ENCODE measurements at places on chromosomes 1 and 21.

DNA sequence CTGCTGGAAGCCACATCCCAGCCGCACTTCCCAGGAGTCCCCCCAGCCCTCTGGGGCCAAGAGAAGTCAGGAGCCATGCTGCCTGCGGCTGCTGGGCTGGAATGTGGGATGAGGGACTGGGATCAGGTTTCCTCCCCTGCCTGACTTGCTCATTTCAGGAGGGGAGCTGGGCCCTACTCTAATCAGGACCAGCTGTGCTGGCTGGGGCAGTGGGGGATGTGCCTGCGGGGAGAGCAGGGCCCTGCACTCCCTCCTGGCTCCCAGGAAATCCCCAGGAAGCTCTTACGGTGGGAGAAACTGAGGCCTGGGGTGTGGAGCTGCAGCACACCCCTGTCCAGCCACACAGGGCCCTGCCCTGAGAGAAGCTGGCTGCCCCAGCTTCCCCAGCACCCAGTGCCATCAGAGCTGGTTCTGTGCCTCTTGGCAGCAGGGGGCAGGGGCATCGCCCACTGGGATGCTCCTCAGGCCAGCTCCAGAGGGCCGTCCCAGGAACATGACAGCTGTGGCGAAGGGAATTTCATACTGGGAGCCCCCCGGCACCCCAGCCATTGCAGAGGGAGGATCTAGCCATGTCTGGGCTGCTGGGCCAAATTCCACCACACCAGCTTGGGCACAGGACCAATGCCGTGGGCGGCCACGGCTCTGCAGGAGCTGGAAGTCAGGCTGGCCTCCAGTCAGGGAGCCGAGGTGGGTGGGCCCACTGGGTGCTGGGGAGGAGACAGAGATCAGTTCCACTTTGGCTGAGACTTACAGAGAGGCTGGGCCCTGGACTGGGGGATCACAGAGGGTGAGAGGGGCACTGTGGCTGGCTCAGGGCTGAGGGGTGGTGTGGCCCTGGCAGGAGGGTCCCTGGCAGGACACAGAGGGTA, 21.3 kb upstream of the PRSS38 start:
- peak; percentile 12 for DNase-seq

- DNase-seq: no peak
These were observed 33.3 kb upstream of the ZBTB40 start for GRCh38 chr1:22418312-22418711.

DNA sequence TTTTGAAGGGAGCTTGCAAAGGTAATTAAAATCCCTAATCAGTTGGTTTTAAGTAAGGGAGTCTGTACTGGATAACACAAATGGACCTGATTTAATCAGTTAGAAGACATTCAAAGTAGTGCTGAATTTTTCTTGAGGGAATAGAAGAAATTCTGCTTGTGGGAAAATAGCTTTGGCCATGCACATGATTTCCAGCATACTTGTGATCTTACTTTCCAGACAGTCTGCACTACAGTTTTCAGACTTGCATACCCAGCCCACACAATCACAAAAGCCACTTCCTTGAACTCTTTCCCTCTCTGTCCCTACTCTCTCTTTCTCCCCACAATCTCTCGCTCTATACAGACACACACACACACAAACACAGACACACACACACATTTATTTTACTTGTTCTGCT, 852.1 kb downstream of the PLA2G4A start:
- DNase-seq: no peak

DNA sequence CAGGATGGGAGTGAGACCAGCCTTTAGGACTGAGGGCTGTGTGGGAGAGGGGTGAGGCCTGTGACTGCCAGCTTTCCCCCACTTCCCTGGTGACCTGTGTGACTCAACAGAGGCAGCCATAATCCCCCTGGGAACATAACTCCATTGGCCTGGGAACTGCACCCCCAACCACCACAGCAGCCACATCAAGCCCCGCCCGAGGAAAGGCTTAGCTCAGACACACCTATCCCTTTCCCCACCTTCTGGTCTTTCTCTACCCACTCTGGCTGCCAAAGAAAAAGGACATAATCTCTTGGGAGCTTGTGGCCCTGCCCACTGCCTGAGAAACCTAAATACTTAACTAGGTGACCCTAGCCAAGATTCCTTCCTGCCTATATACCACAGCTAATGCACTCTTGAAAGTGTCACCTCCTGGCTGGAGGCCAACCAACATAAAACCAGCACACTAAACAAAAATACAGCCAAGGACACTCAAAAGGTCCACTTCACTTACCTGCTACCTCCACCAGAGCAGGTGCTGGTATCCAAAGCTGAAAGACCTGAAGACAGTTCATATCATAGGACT, 406.6 kb upstream of the CAMK1G start:
- DNase-seq: peak; percentile 64

DNA sequence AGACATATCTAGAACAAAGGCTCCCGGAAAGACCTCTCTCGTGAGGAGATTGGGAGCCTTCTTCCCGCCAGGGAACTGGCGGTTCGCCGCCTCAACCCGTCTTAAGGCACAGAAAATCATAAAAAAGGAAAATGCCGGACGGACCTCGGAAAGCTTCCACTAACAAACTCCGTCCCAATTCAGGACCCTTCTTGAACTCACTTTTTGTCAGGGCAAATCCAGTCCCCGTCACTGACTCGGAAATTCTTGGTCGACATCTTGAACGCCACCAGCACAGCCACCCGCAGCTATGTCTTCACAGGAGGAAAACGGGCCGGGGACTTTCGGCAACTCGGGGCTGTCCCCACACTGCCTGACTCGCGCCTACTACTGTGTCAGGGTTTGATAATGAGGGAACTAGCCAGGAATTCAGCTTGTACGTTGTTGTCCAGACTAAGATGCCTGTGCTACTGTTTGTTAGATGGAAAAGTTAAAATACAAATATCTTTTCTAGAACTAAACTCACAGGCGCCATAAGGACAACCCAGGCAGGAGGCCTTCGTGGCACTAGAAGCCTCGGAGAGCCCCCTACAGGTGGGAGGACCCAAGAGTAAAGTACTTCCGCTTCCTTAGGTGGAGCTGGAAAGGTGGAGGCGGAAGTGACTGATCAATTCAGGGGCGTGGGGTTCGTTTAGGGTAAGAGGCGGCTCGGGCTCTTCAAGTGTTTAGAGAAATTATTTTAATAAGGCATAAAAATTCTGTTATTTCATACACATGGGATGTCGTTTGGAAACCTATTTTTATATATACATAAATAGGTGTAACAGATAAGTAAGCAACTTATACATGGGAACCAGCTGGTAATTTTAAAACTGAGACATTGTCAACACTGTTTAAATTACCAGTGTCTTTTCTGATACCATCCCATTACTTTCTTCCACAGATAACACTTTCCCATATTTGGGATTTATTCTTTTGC, at the start of gene ZRANB2:
TSS of gene ZRANB2 (minus strand) at position 297 of the 958 bp plus-strand sequence. CDS start at position 257, 40 bp downstream.
- peak; percentile 97 for DNase-seq

GRCh38 chr1:177333936-177334595, 163.3 kb downstream of the BRINP2 start:
- DNase-seq: no peak

- DNase-seq: no peak
These were observed 8.6 kb downstream of the LEPR start for GRCh38 chr1:65429078-65429477.

DNA sequence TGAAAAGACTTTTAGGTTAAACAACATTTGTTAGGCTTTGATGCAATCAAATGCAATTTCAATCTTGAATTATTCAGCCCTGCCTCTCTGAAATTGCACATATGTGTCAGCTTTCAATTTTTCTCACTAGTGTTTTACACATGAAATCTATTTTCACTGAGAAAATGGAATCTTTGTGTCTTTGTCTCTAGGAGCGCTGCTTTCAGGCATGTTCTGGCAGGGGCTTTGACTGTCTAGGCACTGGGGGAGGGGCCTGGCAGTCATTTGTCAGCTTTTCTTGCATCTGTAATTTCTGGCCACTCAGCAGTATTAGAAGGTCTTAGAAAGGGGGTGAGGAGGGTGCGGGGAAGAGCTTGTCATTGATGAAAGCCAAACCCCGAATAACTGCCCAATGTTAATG, 264.4 kb downstream of the PTPRC start:
- DNase-seq: peak; percentile 18

- no peak for DNase-seq
These were observed 148.7 kb downstream of the FCRL5 start for GRCh38 chr1:157403608-157404007.

- DNase-seq: peak; percentile 66
These were observed 5.1 kb upstream of the LAMTOR5 start for GRCh38 chr1:110412576-110412975.

GRCh38 chr1:218025454-218025853, 259.6 kb upstream of the RRP15 start:
- no peak for DNase-seq

- no peak for DNase-seq
These were observed 38.5 kb upstream of the EGLN1 start for GRCh38 chr1:231460614-231461013.

- DNase-seq: peak; percentile 35
These were observed 7.6 kb downstream of the UBL4B start for GRCh38 chr1:110119843-110120242.

GRCh38 chr1:61781151-61781550, 38.9 kb downstream of the PATJ start:
- no peak for DNase-seq

- no peak for DNase-seq
These were observed 56.5 kb downstream of the NAV1 start for GRCh38 chr1:201595381-201595780.

DNA sequence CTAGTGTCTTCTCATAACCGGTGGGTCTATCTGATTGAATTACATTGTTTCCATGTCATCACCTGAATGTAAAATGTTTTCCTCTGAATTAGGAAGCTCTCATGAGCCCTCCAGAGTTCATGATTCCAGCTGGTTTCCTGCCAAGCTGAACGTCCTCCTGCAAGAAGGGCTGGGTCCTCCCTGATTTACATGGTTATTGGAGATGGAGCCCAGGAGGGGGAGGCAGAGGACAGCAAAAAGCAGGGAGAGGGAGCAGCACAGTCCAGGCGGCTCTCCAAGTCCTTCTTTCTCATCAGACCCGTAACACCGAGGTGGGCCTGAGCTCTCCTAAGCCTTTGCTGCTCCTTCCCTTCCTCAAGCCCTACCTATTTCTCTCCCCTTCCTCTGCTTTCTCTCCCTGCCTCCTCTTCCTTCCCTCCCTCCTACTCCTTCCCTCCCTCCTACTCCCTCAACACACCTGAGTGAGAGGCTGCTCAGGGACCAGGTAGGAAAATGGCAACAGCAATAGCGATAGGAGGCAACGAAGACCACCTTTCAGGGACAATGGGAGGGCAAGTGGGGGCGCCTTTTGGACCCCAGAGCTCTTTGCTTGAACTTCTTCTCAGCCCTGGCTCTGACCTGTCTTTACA, 265.9 kb downstream of the PRDM2 start:
- peak; percentile 68 for DNase-seq

DNA sequence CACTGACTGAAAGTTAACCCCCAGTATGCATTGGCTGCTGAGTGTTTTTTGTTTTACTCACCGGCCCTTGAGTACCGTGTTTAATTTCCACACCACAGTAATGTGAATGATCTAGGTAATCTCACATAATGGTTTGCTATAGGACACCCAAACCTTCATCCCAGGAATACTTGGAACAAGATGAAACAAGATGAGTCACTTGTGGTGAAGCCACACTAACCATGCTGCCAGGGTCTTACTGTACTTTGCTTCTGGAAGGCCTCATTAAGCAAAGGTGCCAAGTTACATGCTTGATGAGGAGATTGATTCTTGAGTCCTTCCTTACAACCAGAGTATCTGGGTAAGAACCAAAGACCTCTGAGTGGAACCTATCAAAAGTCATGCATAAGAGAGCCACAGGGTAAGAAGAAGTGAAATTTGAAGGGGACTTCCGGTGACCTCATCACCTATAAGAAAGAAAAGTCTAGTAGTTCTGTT, 163.3 kb downstream of the NRIP1 start:
- no peak for DNase-seq

- no peak for DNase-seq
These were observed 33.3 kb downstream of the PTPRC start for GRCh38 chr1:198672124-198672523.

GRCh38 chr1:8782001-8782620, 35.3 kb downstream of the RERE start:
- DNase-seq: no peak

DNA sequence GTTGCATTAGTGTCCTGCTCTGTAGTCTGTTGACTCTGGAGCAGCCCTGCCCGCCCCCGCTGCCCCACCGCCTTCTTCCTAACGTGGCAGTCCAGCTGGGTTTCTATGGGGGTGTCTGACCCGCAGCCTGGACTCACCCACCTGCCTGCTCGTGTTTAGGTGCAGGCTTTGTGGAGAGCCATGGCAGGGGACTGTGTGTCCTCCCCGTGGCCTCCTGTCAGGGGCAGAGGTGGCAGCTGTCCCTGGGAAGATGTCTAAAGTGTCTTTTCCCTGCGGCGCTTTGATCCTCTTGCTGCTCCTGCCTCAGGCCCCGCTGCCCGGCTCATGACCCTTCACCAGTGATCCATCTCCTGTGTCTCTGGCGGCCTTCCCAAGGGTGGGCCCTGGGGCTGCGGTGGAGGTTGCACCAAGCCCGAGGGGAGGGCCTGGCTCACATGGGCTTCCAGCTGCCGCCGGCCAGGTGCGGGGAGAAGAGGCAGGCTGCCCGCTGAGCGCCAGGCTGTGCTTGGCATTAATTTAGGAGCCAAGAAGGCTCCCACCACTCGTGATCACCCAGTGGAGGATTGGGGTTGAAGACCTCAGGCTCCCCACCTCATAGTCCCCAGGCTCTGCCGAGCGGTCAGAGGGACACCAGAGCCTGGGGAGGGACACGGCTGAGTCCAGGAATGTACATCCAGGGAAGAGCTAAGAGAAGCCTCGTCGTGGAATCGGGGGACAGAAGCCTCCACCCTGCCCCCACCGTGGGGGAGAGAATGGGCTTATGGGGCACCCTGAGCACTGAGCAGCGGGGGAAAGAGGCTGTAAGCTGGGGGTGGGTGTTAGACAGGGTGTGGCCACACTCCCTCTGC, 44.1 kb downstream of the COL18A1 start:
- DNase-seq: peak; percentile 72

DNA sequence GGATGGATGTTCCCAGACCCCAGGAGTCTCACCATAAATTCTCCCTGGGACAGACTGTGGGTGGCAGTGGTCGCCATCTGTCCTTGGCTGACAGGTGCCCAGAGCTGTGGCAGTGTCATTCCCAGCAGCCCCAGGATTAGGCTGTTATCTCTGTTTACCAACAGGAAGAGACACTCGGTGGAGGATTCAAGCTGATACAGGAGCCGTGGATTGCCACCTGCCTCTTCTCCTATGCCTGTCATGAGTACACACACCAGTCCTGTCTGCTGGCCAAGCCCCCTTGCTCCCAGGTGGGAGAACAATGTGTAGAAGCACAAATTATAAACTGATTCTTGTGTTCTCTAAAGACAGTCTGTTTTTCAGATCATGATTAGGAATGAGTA, 152.6 kb downstream of the ETS2 start:
- peak; percentile 66 for DNase-seq

- peak; percentile 26 for DNase-seq
These were observed 235.3 kb downstream of the PRDM2 start for GRCh38 chr1:13935336-13935735.

DNA sequence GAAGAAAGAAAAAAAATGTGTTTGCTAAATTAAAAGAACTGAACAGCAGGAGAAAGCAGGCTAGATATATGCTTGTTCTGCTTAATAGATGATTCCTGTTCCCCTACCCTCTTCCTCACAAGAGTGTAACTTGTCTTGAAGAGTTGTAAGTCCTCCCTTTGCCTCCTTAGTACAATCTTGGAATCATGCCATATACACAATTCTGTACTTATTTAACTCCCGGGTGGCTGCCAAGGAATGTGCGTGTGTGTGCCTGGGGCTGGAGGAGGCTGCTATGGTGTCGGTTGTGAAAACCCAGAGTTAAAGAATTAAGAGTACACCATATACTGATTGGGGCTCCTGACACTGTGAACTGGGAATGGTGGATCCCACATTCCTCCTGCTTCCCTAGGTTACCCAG, 194.2 kb downstream of the SIPA1L2 start:
- DNase-seq: no peak

GRCh38 chr1:47635111-47635510, 197.3 kb downstream of the FOXD2 start:
- no peak for DNase-seq

Data from NCI-H1417 (cell line).